ENCODE measurements at places on chromosomes 7 and 10.

GRCh38 chr10:14953424-14954000, 384 bp downstream of the DCLRE1C start:
- DNase-seq: peak; percentile 14

- no peak for DNase-seq
These were observed 2.5 kb upstream of the LAMB4 start for GRCh38 chr7:108132551-108133265.

- no peak for DNase-seq
These were observed 11.7 kb downstream of the C1QL3 start for GRCh38 chr10:16509996-16510395.

GRCh38 chr10:31018962-31019361, 12.7 kb downstream of the ZNF438 start:
- DNase-seq: no peak

GRCh38 chr7:80435521-80435920, 76.3 kb downstream of the GNAT3 start:
- DNase-seq: no peak

DNA sequence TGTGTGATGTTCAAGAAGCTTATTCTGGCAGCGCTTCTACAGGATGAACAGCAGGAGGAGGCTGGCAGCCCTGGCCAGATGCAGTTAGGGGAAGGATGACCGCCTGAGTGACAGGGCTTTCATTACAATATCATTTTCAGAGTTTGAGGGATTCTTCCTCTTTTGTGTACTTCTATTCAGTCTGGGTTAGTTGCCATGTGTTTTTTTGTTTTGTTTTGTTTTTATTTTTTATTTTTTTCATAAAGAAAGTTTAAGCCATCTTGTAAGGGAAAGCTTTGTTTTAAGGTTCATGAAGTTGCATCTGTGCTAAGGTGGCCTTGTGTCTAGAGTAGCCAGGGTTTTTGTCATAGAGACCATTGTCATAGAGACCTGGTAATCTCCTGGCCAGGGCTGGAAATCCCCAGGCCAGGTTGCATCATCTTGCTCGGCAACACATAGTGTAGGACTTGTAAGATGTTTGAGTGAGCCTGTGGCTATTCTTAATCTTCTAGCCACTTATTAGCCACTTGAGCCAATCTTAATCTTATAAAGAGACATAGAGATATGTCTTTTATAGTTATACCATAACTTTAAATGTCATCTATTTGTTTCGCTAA, 230.5 kb upstream of the TMEM229A start:
- no peak for DNase-seq

GRCh38 chr10:31584876-31585275, 265.9 kb downstream of the ZEB1 start:
- no peak for DNase-seq

GRCh38 chr10:13809427-13809826, 222.7 kb downstream of the PRPF18 start:
- no peak for DNase-seq

DNA sequence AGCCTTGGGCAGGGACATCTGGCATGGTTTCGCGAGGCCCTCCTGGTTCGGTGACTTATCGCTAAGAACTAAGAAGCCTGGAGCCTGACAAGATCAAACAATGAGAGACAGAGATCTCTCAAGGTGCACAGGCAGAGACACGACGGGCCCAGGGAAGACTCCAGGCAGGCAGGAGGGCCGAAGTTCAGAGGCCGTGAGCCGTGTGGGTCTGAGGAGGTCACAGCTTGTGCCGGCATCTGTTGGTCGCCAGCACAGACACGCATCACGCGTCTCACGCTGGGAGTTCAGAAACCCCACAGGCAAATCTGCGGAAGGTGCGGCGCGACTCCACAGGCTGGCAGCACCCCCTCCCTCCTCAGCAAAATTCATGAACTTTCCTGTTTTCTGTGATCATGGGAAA, 314.0 kb downstream of the DNAJB6 start:
- DNase-seq: no peak

- no peak for DNase-seq
These were observed 41.2 kb upstream of the AGR3 start for GRCh38 chr7:16923019-16923418.

- no peak for DNase-seq
These were observed 38.1 kb downstream of the PPIF start for GRCh38 chr10:79385392-79385795.

DNA sequence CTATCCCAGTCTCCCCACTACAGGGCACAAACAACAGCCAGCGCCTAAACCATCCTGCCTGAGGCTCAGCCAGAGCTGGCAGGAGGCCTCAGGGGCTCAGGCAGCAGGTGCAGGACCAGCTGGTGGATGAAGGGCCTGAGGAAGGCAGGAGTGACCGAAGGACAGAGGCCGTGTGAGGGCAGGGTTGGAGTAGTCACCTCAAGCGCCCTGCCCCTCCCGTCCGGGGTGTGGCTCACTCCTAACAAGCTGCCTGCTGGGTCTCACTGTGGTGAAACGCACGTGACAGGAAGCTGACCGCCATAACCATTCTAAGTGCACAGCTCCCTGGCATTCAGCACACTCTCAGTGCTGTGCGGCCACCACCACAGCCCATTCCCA, 281.1 kb downstream of the ELFN1 start:
- no peak for DNase-seq

- no peak for DNase-seq
These were observed 122.9 kb upstream of the GLI3 start for GRCh38 chr7:42359946-42360345.

DNA sequence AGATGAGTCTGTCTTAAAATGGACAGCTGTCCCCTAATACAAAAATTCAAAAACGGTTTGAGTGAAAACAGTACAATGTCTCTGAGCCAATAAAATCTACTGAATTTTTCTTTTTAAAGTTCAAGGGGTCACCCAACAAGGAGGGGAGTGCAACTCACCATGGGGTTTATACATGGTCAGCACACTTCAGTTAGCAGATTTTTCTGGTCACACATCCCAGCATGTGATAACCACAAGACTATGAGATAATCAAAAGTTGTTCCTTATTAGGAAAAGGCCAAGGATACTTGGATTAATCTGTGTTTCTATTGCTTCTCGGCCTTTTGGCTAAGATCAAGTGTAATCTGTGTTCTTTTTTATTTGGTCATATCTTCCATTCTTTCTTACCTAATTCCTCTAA, 31.6 kb downstream of the ABCB5 start:
- no peak for DNase-seq

GRCh38 chr7:107816011-107816566, 13.1 kb upstream of the SLC26A3 start:
- no peak for DNase-seq

GRCh38 chr7:123945938-123946337, 20.9 kb downstream of the SPAM1 start:
- no peak for DNase-seq

GRCh38 chr7:147432079-147432478, 1158.5 kb upstream of the C7orf33 start:
- no peak for DNase-seq

- DNase-seq: no peak
These were observed 576.4 kb downstream of the REEP3 start for GRCh38 chr10:64097391-64098122.

DNA sequence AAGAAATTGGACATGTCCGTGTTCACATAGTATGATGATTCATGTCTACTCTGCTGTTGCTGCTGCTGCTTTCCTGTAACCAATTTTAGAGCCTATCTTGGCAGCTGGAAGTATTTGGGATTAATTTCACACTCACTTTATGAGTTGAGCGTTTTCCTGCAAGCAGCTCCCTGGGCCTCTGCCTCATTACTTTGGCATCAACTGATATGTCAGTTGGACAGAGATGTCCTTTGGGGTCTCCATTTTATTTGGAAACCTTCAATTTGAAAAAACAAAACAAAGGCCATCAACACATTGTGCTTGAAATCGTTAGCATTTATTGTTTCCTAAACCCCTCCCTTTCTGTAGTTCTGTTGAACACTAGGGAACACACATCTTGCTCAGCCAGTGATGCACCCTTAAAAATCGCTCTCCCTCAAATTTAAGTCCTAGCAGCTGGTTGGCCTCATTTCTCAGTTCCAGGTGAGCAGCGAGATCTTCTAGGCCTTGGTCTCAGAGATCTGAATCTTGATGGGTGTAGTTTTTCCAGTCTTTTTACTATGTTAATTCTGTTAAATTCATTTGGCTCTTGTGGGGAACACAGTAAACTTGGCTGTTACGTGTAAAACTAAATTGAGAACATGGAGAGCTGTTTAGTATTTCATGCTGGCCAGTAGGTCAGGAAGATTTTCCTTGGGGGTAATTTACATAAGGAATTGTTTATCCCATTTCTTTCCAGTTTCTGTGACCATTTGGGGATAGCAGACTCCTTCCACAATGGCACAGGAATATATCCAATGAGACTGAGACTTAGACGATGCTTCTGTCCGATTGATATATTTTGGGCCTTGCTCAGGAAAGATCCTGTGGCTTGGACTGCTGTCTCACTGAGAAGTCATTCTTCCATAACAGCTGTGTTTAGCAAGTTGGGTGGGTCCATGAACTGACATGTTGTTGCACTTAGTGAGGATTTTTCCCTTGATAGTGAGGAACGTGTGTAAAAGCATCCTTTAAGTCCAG, 371.6 kb downstream of the BBS9 start:
- no peak for DNase-seq

DNA sequence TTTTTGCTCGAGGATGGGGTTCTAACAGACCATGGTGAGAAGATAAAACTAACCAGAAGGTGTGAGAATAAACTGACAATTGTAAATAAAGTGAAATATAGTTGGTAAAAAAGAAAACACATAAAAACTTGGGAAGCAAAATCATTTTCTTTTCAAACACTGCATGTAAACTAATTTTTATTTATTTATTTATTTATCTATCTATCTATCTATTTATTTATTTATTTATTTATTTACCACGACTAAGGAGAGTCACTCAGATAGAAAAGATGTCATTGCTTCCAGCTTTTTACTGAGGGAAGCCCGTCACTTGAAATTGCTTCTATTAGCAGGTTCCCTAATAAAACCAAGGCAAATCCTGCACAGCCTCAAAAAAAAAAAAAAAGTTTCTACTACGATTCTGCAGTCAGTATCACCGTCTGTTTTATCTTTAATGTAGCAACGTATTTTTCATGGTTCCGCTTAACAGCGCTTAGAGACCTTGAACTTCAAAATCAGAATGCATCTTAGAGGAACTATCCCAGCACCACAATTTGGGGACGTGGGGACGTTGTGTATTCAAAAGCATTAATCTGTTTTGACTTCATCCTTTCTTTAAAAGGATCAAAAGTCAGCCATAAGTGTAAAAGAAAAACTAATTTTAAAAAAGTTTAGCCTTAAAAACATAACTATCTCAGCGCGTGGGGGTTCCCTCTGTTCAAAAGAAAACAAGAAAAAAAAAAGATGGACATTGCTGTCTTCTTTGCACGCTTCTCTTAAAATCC, 33.3 kb upstream of the EBLN1 start:
- DNase-seq: no peak

Measured in stimulated activated CD4-positive, alpha-beta T cell treated with anti-CD3 and anti-CD28 coated beads, TNF-alpha, amount 100 ng/mL, for 1 hour (primary cell).